ENCODE measurements at places on chromosomes 1 and 21.

DNA sequence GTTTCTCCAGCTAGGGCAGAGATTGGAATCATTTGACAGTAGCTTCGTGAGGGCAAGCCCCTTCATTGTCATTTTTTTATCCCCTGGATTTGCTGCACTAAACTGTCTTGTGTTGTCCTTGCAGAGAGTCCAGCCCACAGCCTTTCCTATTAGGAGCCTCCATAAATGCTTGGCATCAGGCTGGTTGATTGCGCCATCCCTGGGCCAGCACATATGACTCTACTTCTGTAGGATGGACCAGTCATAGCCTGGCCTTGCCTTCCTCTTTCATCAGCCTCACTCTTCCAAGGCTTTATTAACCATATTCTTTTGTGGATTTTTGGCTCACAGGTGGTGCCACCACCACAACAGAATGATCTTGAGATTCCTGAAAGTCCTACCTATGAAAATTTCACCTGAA is 31.4 kb downstream of the LY9 start:
- DNase-seq = no peak

GRCh38 chr1:156949127-156949526 is 28.7 kb downstream of the LRRC71 start:
- DNase-seq = no peak

- DNase-seq = no peak
Observed at GRCh38 chr1:31479811-31480210, 66.8 kb downstream of the SERINC2 start.

DNA sequence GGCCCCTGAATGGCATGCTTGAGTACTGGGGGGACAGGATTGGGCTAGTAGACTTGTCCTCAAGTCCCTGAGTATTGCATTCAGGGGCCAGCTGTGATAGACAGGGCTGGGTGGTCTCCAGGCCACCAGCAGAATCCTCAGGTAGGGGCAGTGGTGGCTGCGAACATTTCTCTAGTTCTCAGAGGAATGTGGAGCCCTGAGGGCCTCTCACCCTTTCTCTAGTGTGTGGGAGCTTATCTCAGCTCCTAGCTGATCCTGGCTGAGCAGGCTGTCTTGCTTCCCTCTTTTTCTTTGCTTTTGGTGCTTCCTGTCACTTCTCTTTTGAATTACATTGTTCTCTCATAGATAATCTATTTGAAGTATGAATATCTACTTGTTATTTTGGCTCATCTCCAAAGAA is 30.0 kb upstream of the PM20D1 start:
- DNase-seq = no peak

DNA sequence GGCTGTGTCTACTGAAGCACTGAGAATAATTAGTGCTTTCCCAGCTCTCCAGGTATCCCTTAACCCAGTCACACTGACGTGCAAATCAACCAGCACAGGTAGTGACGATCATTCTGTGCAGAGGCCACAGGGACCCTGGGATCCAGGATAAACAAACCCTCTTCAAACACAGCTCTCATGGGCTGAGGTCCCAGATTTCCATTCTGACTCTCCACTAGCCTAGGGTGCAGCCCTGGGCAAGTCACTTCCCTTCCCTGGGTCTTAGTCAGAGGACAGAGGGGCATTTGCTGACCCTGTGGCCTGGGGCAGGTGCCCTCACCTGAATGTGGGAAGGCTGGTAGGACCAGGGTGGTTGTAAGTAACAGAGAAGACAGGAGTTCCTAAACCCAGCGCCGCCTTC is 724.7 kb downstream of the MATN1 start:
- no peak for DNase-seq

DNA sequence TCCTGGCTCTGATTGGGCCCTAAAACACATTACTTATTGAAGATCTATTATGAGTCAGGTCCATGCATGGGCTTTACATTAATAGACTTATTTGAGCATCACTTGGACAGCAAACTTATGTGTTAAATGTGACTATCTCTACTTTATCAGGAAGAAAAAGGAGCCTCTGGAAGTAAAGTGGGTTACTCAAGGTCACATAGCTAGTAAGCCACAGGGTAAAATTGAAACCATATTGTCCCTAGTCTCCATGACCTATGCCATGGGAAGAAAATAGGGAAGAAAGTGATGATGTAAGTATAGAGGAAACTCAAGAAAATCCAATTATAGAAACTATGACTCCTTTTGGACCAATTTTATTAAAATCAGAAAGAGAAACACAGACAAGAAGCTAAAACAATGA is 555.3 kb downstream of the NUF2 start:
- DNase-seq = no peak

DNA sequence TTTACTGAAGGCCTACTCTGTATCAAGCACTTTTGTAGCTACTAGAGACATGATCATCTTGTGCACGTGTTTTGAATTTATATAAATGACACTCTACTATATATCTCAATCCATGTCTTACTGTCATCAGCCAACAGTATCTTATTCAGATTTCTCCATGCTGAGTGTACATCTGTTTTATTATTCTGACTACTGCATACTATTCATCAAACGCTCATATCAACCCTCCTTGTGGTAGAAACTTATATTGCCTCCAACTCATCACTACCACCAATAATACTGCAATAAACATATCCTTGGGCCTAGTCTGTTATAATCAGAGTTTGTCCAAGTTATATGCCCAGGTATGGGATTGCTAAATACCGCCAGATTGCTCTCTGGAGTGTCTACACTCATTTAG is 81.6 kb upstream of the IRF2BP2 start:
- DNase-seq = no peak

- no peak for DNase-seq
Observed at GRCh38 chr1:37410105-37410504, 64.3 kb upstream of the ZC3H12A start.
